ENCODE measurements at places on chromosomes 5 and 9. TPM values are rescaled to one million over a fixed set of nuclear protein-coding genes. Genes with fewer than 3 reads are reported as not detected.

The SOHLH1 gene
- total RNA-seq = not detected

The REEP2 gene
- total RNA-seq = 5.1 TPM

The ANKRD33B gene
- 23.2 TPM for total RNA-seq

The PAXX gene
- total RNA-seq = 66.9 TPM

Measured in activated CD8-positive, alpha-beta memory T cell treated with anti-CD3 and anti-CD28 coated beads for 36 hours (primary cell).